ENCODE measurements at places on chromosomes 13 and 19.

- DNase-seq, result no peak
Observed at GRCh38 chr19:13037161-13037560, 41.9 kb downstream of the NFIX start.

DNA sequence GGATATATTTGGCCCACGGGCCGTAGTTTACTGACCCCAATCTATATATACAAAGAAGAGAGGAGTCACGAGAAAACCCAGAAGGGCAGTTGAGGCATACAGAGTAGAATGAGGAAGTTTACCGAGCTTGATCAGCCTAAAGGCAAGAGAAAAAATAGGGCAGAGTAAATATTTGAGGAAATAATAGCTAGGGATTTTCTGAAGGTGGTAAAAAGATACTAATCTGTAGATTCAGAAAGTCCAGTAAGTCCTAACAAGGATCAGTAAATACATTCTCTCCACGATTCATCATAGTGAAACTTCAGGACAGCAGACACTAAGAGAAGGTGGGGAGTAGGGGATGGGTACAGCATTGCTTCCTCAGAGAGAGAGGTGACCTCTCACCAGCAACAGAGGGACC, 248.1 kb downstream of the ATP8A2 start:
- no peak for DNase-seq

- DNase-seq, result no peak
Observed at GRCh38 chr19:49845414-49845813, 5.5 kb upstream of the PTOV1 start.

GRCh38 chr13:45222516-45222915, 21.7 kb upstream of the KCTD4 start:
- DNase-seq, result no peak

GRCh38 chr13:61685682-61686012, 270.0 kb upstream of the PCDH20 start:
- no peak for DNase-seq
